ENCODE measurements at places on chromosomes 2 and 18.

GRCh38 chr18:28208268-28208667 is 31.3 kb upstream of the CDH2 start:
- DNase-seq = no peak

GRCh38 chr18:8322486-8322885 is 286.8 kb upstream of the RAB12 start:
- no peak for DNase-seq

- DNase-seq = no peak
Measured at GRCh38 chr2:43823751-43824150, 14.9 kb downstream of the ABCG5 start.

GRCh38 chr2:63073994-63074393 is 23.4 kb downstream of the OTX1 start:
- no peak for DNase-seq
